ENCODE measurements at places on chromosomes 12 and 14.

DNA sequence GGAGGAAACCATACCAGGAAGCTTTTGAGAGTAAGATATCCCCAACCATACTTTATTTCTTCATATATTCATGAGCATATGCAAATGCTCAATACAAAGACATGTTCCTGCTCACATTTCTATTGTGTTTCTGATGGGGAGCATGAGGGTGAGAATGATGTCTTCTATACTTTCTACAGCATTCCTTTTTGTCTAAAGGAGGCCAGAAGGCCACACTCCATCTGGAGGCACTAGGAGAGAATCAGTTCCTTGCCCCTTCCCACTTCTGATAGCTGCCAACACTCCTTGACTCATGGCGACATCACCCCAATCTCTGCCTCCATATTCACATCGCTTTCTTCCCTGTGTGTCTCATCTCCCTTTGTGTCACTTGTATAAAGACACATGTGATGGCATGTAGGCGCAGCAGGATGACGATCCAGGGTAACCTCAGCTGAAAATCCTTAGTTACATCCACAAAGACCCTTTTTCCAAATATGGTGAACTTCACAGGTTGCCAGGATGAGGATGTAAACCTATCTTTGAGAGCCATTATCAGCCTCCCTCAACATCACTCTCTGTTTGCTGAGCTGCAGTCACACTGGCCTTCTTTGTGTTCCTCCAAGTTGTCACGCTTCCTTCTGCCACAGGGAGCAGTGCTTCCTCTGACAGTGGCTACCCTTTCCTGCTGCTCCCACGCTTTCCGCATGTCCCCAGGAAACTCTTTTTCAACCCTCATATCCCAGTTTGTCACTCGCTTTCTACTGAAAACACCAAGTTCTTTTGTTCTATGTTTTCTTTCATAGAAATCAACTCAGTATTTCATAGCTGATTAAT, 96.9 kb downstream of the STXBP6 start:
- no peak for DNase-seq

- DNase-seq = no peak
These were observed 11.2 kb downstream of the BCL2L14 start for GRCh38 chr12:12081836-12082497.

- DNase-seq = no peak
These were observed 81.2 kb upstream of the RAP1B start for GRCh38 chr12:68529466-68529865.

DNA sequence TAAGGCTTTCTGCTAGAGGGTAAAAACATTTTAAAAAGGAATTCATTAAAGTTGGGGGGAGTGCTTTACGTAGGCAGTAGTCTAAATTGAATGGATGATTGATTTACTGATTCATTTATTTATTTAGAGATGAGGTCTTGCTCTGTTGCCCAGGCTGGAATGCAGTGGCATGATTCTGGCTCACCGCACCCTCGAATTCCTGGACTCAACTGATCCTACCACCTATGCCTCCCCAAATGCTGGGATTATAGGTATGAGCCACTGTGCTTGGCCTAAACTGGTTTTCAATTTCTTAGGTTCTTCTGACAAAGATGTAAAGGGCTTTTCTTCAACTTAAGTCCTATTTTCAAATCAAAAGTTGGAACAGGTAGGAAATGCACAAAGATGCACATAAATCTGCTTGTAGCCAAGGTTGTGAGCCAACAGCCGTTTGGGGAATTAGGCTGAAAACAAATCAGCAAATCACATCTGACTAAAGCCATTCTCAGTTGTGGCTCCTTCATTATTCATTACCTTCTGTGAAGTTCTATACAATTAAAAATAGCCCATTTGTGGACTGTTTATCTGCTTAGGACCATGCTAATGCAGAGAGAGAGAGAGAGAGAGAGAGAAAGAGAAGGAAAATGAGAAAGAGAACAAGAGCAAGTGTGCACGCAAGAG, 218.0 kb downstream of the PPM1H start:
- no peak for DNase-seq

All from gastrocnemius medialis (tissue), 4 donors.